ENCODE measurements at places on chromosomes 11 and 22. TPM values are rescaled to one million over a fixed set of nuclear protein-coding genes. Genes with fewer than 3 reads are reported as not detected.

CRELD2 gene
- total RNA-seq = 62.9 TPM

DEUP1 gene
- not detected for total RNA-seq

LYVE1 gene
- not detected for total RNA-seq

C22orf42 gene
- total RNA-seq = 0.18 TPM

WDR74 gene
- 48.1 TPM for total RNA-seq

CABP4 gene
- not detected for total RNA-seq

SLC22A8 gene
- 0.16 TPM for total RNA-seq

RRP7A gene
- total RNA-seq = 63.8 TPM

MISFA gene
- total RNA-seq = 6.0 TPM

LRP4 gene
- 12.6 TPM for total RNA-seq

SHISA8 gene
- total RNA-seq = 0.32 TPM

OR4A16 gene
- not detected for total RNA-seq

OSBPL5 gene
- total RNA-seq = 7.0 TPM

UBASH3B gene
- total RNA-seq = 6.1 TPM

MS4A12 gene
- total RNA-seq = not detected

TRIM66 gene
- total RNA-seq = 3.4 TPM

TSPAN18 gene
- 28.7 TPM for total RNA-seq

ZP1 gene
- total RNA-seq = not detected

MRGPRE gene
- total RNA-seq = not detected

PTPRCAP gene
- 2.1 TPM for total RNA-seq

NNMT gene
- total RNA-seq = not detected

Measured in endodermal cell (in vitro differentiated cells).